ENCODE measurements at places on chromosomes 1 and 21.

GRCh38 chr1:238690415-238690814 lies 696.0 kb upstream of the CHRM3 start:
- DNase-seq = no peak

GRCh38 chr1:4977701-4978100 lies 323.3 kb downstream of the AJAP1 start:
- no peak for DNase-seq

GRCh38 chr1:25615172-25615541 lies 1.4 kb upstream of the MAN1C1 start:
- no peak for DNase-seq

- DNase-seq = no peak
Measured at GRCh38 chr1:203662360-203662759, 35.7 kb downstream of the ATP2B4 start.

- DNase-seq = no peak
Measured at GRCh38 chr1:31183126-31183525, 56.6 kb downstream of the NKAIN1 start.

- DNase-seq = no peak
Measured at GRCh38 chr1:96565546-96565945, 156.0 kb upstream of the PTBP2 start.

- no peak for DNase-seq
Measured at GRCh38 chr1:109762821-109763645, 690 bp downstream of the EPS8L3 start.

- no peak for DNase-seq
Measured at GRCh38 chr21:42498012-42498411, 2.0 kb upstream of the RSPH1 start.

- DNase-seq = no peak
Measured at GRCh38 chr1:246599315-246599714, 33.1 kb downstream of the CNST start.

DNA sequence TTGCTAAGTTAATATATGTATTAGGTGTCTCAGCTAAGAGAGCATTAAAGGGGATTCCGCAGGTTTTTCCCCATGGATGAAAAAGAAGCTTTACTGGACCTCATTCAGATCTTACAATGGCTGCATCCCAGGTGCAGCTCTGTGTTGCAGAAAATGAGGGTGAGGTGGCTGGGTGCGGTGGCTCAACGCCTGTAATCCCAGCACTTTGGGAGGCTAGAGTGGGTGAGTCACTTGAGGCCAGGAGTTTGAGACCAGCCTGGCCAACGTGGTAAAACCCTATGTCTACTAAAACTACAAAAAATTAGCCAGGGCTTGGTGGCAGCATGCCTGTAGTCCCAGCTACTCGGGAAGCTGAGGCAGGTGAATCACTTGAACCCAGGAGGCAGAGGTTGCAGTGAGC lies 58.5 kb upstream of the MORC3 start:
- no peak for DNase-seq

DNA sequence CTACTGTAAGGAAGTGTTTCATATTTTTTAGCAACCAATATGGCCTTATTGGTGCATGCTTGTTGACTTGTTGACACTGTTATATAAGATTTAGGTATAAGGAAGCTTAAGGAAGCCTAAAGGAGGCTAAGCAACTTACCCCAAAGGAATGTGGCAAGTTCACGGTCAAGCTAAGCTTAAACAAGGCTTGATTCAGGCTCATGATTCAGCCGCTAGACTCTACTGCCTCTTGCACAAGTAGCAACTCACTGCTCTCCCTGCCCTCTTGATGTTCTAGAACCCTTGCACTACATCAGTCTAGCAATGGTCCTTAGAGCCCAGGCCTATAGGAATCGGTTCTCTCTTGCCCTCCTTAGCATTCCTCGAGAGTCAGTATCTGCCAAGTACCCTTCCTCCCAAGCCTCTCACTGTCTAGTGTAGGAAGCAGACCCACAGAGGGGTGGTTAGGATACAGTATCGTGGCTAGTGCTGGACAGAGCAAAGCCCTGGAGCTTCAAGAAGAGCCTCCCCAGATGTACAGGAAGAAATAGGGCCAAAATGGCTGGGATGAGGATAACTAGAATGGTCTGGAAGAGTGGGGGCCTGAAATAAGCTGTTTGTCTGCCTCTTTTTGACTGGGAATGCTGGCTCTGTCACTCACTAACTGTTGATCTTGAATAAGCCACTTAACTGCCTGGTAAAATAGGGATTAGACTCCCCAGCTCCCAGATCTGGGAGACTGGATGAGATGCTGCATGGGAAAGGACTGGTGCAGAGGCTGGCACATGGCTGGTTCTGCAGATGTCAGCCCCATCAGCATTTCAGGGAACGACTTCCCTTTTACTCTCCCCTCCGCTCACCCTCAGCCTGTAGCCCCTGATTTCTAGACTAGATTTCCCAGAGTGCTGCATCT lies 122.2 kb downstream of the NAV1 start:
- DNase-seq = no peak

DNA sequence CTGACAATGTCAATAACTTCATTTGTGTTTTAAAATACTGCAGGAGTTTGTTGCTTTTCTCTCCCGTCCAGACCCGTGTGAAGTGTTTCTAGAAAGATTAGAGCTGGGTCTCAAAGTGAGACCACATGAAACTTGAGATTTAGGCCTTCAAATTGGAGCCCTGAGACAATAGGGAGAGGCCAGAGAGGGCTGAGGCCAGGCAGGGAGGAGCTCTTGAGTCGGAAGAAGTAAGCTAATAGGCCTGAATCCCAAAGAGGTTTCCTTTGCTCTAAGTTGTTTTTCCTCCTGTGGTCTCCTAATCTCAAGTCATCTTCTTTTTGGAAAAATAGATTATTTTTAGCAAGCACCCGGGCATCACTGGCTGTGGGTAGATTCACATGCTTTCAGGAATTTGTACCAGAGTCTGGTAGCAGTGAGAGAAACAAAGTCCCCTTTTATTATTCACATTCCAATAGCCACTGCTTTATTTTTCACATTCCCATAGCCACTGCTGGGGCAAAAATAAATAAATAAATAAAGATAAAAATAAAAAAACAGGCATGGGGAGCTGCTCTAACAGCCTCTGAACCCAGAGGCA lies 25.6 kb downstream of the CD244 start:
- no peak for DNase-seq

- DNase-seq = no peak
Measured at GRCh38 chr1:214361636-214362035, 80.7 kb downstream of the SMYD2 start.

DNA sequence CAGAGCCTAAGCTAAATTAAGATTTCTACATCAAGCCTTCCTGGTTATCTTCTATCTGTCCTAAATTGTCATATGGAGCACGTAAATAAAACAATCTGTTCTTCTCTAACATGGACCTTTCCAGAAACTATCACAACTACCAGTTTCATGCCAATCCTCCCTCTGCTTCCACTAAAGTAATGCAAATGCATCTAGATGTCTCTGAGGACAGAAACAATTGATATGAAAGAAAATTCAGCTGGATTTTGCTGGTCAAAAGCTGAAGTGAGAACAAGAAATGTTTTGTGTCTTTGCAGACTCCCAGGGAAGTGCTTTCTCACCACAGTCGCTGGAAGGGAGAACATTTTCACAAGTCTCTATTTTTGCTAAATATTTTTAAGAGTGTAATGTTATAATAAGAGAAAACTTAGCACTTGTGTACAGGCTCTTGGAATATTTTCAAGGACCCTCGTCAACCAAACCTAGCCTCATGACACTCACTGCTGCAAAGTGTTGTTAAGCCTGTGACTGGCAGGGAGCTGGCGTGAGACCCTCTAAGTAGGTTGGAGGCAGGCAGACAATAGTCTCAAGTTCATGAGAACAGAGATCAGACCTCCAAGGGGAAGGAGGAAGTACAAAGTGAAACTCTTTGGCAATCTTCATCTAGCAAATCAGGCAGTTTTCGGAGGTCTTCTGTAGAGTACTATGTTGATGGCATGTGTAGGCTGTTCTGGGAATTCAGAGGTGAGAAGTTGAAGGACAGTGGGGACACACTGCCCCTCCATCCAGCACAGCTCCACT lies 38.8 kb downstream of the DNASE2B start:
- no peak for DNase-seq

DNA sequence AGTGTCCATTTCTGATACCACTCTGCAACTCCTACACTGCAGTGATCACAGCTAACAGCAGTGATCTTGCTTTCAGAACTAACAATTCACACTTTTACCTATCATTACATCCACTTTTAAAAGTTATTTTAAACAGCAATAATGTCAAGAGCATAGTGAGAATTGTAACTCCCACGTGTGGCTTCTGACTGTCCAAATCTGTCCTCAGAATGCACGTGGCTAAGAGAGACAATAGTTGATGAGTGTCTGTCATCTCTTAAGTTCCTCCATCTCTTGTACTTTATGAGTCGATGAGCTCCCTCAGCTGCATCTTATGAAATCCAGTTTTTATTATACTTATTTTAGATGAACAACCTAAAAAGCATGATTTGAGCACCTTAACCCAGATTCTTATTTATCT lies 16.5 kb upstream of the CFHR5 start:
- DNase-seq = no peak

- no peak for DNase-seq
Measured at GRCh38 chr21:14825514-14825974, 239.3 kb downstream of the NRIP1 start.

GRCh38 chr1:228347181-228347580 lies 59.5 kb downstream of the TRIM11 start:
- no peak for DNase-seq

GRCh38 chr1:9008236-9008635 lies 18.0 kb downstream of the SLC2A7 start:
- no peak for DNase-seq

DNA sequence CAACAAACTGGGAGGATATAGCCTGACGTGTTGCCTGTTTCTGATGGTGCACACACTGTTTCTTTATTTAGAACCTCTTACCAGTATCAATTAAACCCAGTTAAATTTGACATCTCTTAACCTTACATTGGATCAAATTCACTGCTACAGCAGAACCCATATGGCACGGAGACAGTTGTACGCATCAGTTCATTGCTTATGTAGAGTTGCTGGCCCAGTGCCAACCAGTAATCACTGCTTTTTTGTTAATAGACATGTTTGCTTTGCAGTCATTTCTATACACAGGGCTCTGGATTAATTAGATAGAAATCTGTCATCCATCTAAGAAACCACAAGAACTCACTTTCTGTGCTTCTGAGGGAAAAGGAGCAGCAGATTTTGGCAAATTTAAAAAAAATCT lies 154.0 kb downstream of the RWDD3 start:
- peak; percentile 53 for DNase-seq

GRCh38 chr1:116664366-116664977 lies 3.1 kb downstream of the IGSF3 start:
- no peak for DNase-seq

DNA sequence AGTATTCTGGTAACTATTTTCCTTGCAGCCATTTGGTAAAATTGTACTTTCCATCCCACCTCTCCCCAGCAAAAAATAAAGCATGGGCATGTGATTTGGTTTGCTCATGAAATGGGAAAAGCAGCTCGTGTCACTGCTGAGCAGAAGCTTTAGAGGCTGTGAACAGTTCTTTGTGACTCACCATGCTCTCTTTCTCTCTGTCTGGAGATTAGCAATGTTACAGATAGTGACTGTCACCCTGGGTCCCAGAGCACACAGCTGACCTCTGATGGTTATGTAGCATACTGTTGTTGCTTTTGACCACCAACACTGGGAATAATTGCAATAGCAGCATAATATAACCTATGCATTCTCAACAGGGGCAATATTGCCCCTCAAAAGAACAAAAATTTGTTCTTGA lies 70.6 kb downstream of the RGS2 start:
- DNase-seq = no peak
